Activated CD4-positive, alpha-beta T cell treated with anti-CD3 and anti-CD28 coated beads, Interleukin-2, amount 10 ng/mL, durations not matched to agents 7 days and 5 days (primary cell): ENCODE measurements at places on chromosomes 5 and 9.
A peak's percentile ranks its signal among the peaks of the same experiment; 100 is the strongest.

DNA sequence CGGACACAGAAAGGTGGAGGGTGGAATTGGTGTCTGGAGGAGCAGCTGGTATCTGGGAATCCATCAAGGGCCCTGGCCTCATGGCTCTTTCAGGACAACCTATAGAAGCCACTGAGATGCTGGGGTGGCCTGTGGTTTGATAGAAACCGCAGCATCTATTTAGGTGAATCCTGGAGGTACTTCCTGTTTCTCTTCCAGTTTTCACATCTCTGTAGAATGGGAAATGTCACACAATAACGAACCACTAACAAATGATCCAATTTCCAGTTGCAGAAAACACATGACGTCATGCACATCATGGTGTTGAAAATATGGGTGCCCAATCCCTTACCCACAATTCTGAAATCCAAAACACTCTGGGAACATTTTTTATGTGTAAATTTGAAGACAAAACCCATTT is 52.2 kb downstream of the ROPN1L start:
- peaks cover 18% of the 10 kb centered on the region for H3K4me1 ChIP-seq
- H3K27ac ChIP-seq, result no peak overlapping the region
- DNase-seq, result no peak
- no peaks in the 10 kb centered on the region for H3K27me3 ChIP-seq
- H3K36me3 ChIP-seq, result peaks cover 3% of the 10 kb centered on the region

GRCh38 chr5:66553368-66553912 is 42.8 kb upstream of the MAST4 start:
- H3K27ac ChIP-seq, result no peak overlapping the region
- no peaks in the 10 kb centered on the region for H3K36me3 ChIP-seq

- peak overlapping the region; percentile 78 for H3K27ac ChIP-seq
- H3K27me3 ChIP-seq, result peaks cover 2% of the 10 kb centered on the region
- peak; percentile 29 for DNase-seq
- peaks cover 36% of the 10 kb centered on the region for H3K4me1 ChIP-seq
Observed at GRCh38 chr5:10595672-10596309, 31.9 kb downstream of the ANKRD33B start.

GRCh38 chr9:136336156-136336870 is 9.0 kb downstream of the GPSM1 start:
- H3K27ac ChIP-seq, result no peak overlapping the region
- DNase-seq, result no peak
- no peaks in the 10 kb centered on the region for H3K36me3 ChIP-seq
- H3K4me3 ChIP-seq, result no peak overlapping the region

DNA sequence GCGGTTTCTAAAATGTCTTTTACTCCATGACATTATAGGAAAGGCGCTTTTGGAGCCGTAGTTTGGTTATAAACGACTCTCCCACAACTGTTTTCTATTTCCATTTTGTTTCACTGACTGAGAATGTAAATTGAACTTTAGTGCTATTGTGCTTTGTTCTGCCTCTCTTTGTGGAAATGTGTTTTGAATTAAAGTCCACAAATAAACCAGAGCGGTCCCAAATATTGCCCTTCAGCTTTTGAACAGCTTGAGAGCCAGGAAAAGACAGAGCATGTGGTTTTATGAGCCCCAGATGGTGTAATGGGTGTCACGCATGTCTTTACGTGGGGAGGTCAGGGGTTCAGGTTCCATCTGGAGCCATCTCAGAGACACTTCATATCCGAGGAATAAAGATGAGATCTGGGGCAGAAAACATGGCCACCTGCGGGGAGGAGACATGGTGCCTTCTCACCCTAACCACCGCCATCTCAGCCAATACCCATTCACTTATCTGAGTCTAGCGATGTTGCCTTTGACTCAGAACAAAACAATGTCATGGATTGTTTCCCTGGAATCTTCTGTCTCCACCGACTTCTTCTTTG is 42.5 kb upstream of the ROR2 start:
- no peak overlapping the region for H3K27ac ChIP-seq
- no peak overlapping the region for H3K4me3 ChIP-seq
- no peak for DNase-seq
- no peaks in the 10 kb centered on the region for H3K36me3 ChIP-seq

DNA sequence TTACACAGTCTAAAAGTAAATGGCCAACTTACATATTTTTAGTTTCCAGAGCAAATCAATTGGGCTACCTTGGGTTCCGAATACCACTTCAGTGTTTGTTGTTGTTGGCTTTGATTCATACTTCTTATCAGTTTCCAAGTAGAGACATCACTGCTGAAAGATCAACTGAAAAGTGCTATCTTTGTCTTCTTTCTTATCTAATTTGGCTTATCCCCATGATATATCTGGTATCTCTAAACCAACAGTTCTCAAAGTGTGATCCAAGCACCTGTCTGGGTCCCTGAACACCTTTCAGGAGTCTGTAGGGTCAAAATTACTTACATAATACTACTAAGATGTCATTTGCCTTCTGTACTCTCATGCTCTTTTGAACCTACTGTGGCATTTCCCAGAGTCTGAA is 200.0 kb downstream of the PARP8 start:
- H3K4me3 ChIP-seq, result no peak overlapping the region
- no peaks in the 10 kb centered on the region for H3K36me3 ChIP-seq
- H3K27me3 ChIP-seq, result peaks cover 25% of the 10 kb centered on the region
- DNase-seq, result no peak

GRCh38 chr9:15501179-15501578 is 9.6 kb downstream of the PSIP1 start:
- no peak for DNase-seq
- no peak overlapping the region for H3K4me3 ChIP-seq
- peaks cover 67% of the 10 kb centered on the region for H3K36me3 ChIP-seq
- H3K27ac ChIP-seq, result peak overlapping the region; percentile 20

DNA sequence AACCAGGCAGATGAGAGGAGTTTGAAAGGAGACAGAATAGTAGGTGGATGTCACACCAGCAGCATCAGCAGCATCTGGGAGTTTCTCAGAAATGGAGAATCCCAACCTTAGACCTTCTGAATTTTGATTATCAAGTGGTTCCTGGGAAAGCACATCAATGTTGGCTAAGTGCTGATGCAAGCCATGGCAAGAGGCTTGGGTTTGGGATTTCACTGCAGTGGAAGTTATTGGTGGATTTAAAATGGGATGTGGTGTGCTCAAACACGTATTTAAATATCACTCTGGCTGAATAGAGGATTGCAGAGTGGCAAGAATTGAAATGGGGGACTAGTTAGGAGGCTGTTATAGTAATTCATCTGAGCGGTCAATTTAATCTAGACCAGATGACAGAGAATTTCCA is 387.8 kb upstream of the WWC1 start:
- H3K27me3 ChIP-seq, result no peaks in the 10 kb centered on the region
- no peaks in the 10 kb centered on the region for H3K36me3 ChIP-seq
- no peak overlapping the region for H3K27ac ChIP-seq
- no peaks in the 10 kb centered on the region for H3K4me1 ChIP-seq
- DNase-seq, result no peak

DNA sequence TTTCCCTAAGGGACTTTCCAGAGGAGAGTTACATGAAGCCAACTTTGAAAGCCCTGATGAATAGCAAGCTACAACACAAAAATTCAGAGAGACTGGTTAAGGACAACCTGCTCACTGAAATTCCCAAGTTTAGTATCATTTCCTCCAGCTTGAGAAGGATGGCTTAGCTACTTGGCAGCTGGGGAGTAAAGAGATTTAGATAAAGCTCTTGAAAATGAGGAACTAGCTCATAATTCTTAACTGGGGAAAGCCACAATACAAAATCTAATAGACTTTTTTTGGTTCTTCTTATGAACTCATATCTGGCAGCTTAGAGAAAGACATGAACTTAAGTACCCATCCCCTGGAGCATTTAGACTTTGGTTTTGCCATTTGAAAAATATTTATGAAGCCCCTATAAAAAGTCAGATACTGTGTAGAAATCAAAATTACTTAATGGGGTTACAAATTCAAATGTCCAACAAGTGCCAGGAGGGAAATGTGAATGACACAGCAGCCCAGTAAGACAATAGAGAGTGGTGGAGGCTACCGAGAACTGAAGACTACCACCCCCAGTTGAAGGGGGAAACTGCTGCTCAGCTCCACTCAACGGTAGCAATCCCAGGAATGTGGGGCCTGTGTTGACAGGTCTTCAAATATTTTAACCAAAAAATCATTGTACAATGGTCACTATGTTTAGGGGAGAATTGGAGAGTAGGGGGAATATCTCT is 79.4 kb upstream of the ADRB2 start:
- no peak for DNase-seq
- H3K4me3 ChIP-seq, result no peak overlapping the region
- no peaks in the 10 kb centered on the region for H3K36me3 ChIP-seq
- H3K27ac ChIP-seq, result no peak overlapping the region

GRCh38 chr9:101574731-101575333 is 19.9 kb downstream of the PPP3R2 start:
- H3K4me3 ChIP-seq, result no peak overlapping the region
- no peak overlapping the region for H3K27ac ChIP-seq
- H3K4me1 ChIP-seq, result peaks cover 50% of the 10 kb centered on the region
- DNase-seq, result no peak
- H3K27me3 ChIP-seq, result no peaks in the 10 kb centered on the region

DNA sequence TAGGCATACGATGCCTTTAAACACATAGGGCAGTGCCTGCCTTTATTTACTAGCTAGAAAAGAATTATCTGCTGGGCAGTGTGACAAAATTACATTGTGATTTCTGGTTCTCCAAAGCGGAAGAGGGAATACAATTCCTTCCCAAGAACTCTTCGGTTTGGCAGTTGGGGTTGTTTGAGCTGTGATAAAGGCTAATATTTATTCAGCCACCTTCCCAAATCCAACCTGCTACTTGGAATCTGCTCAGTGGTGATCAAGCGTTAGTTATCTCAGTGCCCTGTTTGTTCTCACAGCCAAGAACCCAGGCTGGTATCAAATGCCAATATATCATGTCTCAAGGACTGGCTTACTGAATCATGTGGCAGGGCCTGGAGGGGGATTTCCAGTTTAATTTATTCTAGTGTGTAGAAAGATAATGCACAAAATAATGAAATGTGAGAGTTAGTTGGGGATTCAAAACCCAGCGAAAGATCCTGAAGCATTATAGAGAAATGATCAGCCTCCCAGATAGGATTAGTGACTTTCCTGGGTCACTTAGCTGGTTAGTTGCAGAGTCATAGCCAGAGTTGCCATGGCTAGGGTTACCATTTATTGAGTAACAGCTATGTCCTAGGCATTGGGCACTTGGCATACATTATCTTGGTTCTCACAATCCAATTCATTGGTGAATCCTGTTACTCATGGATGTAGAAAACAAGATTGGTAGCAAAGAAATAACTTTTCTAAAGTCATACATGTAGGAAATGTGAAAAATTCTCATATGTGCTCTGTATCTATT is 457.0 kb upstream of the KLF4 start:
- no peak overlapping the region for H3K27ac ChIP-seq
- no peaks in the 10 kb centered on the region for H3K4me1 ChIP-seq

- H3K27ac ChIP-seq, result no peak overlapping the region
- H3K36me3 ChIP-seq, result no peaks in the 10 kb centered on the region
- H3K4me3 ChIP-seq, result no peak overlapping the region
Observed at GRCh38 chr5:165757791-165758190, 2252.4 kb downstream of the MAT2B start.

GRCh38 chr5:75040973-75041372 is 11.4 kb downstream of the GCNT4 start:
- H3K36me3 ChIP-seq, result peaks cover 32% of the 10 kb centered on the region
- no peak overlapping the region for H3K27ac ChIP-seq
- H3K4me3 ChIP-seq, result no peak overlapping the region
- peaks cover 2% of the 10 kb centered on the region for H3K27me3 ChIP-seq

DNA sequence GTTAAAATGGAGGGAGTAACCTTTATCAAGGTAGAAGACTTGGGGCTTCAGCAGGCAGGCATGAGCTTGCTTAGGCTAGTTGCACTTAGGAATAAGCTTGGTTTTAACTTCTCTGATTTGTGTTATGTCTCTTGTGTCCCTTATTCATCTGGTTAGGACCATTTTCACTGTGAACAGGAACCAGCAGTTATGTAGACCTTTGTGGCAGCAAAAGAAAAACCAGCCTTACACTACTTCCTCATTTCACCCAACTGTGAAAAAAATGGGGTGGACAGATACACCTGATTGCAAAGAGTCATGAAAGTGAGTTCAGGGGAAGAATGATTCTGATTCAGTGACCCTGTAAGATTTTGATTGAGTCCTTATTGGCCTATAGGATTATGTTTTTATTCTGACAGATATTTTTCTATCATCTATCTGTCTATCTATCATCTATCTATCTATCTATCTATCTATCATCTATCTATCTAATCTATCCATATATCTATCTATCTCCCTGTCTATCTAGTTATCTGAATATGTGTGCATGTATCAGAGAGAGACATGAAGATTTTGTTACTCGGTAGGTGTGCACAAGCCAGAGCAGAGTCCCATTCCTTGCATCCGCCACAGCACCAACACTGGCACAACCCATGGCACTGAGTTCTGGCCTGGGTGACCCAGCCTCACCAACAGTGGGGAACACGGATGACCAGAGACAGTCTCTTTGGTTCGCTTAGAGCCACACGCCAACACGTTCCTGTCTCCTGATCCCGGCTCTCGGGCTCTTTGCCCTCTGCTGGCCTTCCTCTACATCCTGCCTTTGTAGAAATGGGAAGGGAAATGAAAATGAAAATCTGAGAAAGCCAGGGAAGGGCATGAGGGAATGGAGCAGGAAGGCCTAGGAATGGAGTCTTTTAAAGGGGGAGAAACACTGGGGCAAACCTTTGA is 1.3 kb upstream of the ZNF366 start:
- H3K27ac ChIP-seq, result no peak overlapping the region
- H3K4me1 ChIP-seq, result peaks cover 2% of the 10 kb centered on the region
- no peak for DNase-seq
- H3K27me3 ChIP-seq, result peaks cover 31% of the 10 kb centered on the region

GRCh38 chr5:96714450-96714849 is 52.3 kb downstream of the CAST start:
- H3K4me3 ChIP-seq, result no peak overlapping the region
- H3K4me1 ChIP-seq, result peaks cover 32% of the 10 kb centered on the region
- H3K27me3 ChIP-seq, result no peaks in the 10 kb centered on the region
- peaks cover 16% of the 10 kb centered on the region for H3K36me3 ChIP-seq
- no peak for DNase-seq

DNA sequence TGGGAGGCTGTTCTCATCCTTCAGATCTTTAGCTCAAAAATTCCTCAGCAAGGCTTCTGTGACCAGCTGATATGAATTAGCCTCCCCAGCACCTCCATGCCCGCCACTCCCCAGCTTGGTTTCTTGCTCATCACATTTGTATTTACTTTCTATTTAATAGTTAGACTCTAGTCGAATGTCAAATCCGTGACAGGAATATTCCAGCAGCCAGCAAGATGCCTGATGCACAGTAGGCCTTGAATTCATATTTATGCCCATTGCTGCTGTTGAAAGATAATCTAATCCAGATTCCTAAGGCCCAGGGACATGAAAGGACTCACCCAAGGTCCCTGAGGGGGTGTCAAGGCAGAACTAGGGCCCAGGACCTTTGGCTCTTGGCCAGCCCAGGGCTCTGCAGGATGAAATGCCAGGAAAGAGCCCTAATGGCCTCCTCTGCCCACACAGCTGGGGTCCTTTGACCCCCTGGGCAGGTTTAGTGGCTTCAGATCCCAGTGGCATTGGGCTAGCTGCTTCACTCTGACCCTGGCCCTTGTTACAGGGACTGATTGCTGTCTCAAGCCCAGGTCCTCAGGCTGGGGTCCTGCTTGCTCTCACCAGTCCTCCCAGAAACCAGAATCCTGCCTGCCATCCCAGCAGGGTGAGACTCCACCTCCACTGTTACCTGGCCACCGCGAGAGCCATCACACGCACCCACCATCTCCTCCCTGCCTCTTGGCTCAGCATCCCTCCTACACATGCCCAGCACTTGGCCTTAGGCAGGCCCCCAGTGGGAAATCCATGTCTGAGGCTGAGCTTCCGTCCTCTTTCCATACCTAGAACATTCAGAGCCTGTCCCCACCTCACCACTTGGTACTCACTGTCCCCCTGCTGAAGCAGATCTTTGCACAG is 7.3 kb downstream of the CSF1R start:
- H3K27me3 ChIP-seq, result peaks cover 25% of the 10 kb centered on the region
- no peak overlapping the region for H3K4me3 ChIP-seq
- no peaks in the 10 kb centered on the region for H3K36me3 ChIP-seq
- H3K27ac ChIP-seq, result no peak overlapping the region
- DNase-seq, result peak; percentile 2
- no peaks in the 10 kb centered on the region for H3K4me1 ChIP-seq
